HFF-Myc (cell line): ENCODE measurements at places on chromosomes 11 and 22.

DNA sequence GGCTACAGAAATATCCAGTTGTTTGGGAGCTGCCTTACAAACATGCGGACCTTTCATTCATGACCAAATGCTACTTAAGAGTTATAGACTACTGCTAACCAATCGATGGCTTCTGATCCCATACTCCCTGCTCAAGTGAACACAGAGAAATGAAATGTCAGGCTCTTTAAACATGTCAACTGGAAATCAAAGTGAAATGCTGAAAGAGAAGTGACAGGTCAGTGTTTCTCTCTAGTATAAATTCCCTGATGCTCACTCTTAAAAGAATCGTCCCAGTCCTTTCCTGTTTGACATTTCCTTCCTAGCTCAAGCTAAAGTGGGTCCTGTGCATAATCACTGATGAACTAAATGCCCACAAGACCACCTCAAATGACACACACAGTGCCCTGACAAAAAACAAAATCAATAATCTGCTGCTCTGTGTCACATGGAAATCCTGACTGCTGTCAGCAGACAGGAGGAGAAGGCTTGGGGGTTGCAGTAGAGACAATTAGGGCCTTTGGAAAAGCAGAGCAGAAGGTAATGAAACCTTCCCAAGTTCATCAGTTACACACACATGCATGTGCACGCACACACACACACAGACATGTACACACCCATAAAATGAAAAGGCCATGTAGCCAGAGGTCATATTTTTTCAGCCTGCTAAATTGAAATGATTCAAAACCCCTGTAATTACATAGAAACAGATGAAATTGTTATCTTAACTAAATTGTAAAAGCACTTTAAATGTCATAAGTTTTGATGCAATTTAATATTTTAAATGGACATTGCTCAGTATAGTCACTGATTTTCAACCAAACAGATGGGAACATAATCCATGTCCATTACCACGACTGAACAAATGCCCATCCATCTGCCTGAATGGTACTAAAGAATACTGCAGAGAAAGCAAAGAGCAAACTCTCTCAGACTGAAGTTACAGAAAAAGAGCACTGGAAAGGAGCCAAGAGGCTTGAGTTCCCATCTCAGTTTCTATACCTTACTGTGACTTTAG, 330.7 kb downstream of the TTC28 start:
- DNase-seq: no peak

DNA sequence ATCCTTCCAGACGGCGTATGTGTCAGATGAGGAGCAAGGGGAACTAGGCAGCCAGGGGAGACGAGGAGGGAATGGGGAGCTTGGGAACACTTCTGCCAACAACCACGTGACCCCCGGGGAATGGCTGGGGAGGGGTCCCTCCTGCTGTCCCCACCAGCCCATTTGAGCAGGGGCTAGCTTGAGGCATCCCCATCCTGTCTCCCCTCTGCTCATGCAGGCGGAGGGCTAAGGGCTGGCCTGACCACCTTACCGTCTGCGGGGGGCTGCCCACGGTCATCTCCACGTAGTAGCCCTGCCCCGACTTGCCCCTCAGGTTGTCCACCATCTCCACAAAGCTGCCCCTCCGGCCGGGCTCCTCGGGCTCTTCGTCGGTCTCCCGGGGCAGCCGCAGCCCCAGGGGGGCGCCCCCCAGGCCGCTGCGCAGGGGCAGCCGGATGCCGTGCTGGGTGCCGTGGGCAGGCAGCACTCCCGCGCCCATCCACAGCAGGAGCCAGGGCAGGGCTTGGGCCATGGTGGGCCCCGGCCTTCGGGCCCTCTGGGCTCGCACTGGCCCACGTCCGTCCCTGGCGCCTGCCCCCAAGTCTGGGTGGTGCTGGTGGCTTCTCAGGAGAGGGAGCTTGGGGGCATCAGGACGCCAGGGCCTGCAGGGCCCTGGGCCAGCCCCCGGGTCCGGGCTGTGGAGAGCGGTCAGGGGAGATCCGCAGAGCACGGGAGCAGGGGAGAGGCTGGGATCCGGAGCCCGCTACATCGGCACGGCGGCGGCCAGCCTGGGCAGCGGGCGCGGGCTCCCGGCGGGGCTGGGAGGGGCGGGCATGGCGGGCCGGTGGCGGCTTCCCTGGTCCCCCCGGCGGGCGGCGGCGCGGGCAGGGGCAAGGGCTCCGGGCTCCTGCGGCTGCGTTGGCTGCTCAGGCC, 515 bp downstream of the BACE1 start:
- no peak for DNase-seq

DNA sequence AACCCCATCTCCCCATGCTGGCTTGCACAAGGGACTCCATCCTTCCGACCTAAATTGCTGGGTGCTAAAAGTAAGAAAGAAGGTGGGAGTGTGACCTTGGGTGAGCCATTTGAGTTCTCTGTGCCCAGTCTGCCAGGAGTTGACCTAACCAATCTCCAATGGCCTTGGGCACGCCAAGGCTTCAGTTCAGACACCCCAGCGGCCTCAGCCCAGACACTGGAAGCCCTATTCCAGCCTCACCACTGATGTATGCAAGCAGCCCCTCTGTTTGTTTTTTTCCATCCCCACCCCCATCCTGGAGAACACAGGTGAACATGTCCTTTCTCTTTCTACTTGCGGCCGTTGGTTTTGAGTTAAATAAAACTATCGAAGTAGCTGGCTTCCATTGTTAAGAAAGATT, 31.9 kb downstream of the MYH9 start:
- DNase-seq: no peak

- DNase-seq: no peak
Observed at GRCh38 chr22:43747877-43748276, 64.2 kb downstream of the EFCAB6 start.

GRCh38 chr11:8731647-8732323, 49.2 kb downstream of the RPL27A start:
- no peak for DNase-seq

- DNase-seq: no peak
Observed at GRCh38 chr11:121543836-121544380, 91.1 kb upstream of the SORL1-AS1 start.

DNA sequence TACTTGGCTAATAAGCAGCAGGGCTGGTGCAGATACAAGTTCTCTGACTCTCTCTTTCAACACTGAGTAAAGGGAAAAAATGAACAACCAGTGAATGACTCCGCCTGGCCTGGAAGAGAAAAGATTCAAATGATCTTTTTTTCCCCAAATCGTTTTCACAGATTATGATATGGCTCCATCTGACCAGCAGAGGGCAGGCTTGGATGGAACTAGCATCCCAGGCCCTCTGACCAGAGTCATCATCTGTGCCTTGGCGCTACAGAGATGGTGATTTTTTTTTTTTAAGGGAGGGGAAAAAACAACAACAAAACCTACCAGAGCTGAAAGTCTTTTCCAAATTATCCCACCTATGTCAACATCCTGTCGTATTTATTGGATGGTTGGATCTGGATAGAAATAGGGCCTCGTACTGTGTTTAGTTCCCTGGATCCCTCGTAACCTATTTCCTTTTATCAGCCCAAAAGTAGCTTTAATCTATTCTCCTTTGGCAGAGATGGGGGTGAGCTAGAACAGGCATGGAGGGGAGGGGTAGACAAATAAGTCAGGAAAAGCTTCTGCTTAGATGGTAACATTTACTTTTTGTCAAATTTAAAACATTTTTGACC, 69.7 kb downstream of the PRSS23 start:
- DNase-seq: peak; percentile 48
